Stimulated activated CD4-positive, alpha-beta T cell treated with anti-CD3 and anti-CD28 coated beads, Interleukin-1b, Interleukin-23, amount 100 ng/mL, for 4 hours (primary cell): ENCODE measurements at places on chromosomes 1 and 21.

DNA sequence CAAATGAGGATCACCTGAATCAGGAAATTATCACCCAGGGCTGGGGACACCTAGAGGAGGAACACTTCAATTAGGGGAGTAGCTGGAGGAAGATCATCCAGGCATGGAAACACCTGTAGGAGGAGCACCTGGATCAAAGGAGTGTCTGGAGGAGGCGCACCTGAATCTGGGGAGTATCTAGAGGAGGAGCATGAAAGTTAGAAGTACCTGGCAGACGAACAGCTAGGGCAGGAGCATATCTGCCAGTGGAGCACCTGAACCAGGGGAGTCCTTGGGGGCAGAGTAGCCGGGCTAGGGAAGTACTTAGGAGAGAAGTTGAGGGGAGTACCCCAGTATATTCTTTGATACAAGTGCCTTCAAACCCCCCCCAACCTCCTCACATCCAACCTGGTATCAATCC lies 1.3 kb downstream of the C1orf210 start:
- no peak for DNase-seq

- DNase-seq = no peak
These were observed 27.2 kb downstream of the NUAK2 start for GRCh38 chr1:205294175-205294917.

GRCh38 chr1:109151146-109151990 lies 37.5 kb downstream of the ELAPOR1 start:
- DNase-seq = no peak

GRCh38 chr1:207495801-207496792 lies at the start of gene CR1:
Gene CR1 (plus strand): TSS chr1:207496157. CDS start chr1:207496268, 111 bp downstream.
- DNase-seq = peak; percentile 12

- no peak for DNase-seq
These were observed 19.5 kb downstream of the MAP7D1 start for GRCh38 chr1:36175137-36176095.

DNA sequence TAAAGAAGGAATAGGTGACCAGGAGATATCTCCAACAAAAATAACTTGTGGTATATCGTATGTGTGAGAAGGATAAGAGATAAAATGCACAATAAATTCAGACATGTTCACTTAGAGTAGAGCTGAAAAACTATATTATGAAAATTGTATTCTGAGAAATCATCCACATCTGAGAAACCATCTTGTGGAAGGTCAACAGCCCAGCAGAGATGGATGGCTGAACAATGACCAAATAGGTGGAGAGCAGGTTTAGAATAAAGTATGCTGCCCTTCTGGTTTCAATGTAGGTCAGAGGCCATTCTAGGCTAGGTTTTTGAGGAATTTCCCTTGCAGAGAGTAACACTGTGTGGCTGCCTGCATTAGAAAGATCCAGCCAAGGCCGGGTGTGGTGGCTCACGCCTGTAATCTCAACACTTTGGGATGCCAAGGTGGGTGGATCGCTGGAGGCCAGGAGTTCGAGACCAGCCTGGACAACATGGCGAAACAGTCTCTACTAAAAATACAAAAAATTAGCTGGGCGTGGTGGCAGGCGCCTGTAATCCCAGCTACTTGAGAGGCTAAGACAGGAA lies 8.8 kb upstream of the UAP1 start:
- DNase-seq = no peak

GRCh38 chr1:159646687-159647086 lies 59.1 kb downstream of the APCS start:
- DNase-seq = no peak

GRCh38 chr1:5973771-5974170 lies 18.5 kb downstream of the NPHP4 start:
- no peak for DNase-seq

GRCh38 chr1:153796786-153797659 lies 21.8 kb downstream of the SLC27A3 start:
- peak; percentile 85 for DNase-seq

DNA sequence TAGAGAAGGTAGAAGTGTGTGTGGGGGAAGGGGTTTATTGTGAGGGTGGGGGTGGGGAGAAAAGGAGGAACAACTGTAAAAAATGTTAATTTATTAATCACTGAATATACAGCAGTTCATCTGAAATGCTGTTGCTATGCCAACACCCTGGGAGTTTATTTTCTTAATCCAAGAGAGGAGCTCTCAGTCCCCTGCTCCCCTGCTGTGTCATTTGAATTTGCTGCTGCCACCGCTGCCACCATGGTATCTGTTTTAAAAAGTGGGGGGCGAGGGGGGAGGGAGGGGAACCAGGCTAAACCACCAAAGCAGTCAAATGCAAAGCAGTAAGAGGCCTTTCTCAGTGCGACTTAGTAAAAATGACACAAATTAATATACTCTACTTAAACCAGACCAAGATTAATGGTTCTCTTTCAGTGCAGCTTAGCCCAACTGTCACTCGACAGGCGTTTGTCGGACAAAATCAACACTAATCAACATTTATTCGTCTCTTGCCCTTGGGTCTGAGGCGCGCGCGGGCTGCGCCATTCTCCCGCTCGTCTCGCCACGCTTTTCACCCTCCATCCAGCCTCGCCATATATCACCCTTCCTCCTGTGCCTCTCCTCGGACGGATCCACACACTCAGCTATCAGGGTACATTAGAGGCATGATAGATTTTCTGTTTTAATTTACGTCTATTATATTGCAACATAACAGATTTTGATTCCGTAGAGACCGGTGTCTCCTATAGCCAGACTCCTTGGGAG lies 76.2 kb downstream of the PBX1 start:
- DNase-seq = no peak

DNA sequence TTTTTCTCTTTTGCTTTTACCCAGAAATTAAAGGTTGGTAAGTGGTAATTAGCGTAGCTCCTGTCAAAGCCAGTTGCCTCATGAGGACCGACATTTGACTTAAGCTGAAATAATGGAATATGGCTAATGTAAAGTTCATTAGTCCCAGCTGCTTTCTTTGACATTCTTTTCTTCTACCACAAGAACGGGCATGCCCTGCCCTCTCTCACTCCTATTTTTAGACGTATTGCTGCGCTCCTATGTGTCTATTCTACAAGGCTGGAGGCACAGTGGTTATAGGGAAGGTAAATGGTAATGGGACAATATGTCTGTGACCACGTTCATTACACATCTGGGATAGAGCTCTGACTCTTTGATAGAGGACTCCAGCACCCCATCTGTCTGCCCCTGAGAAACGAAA lies 6.8 kb downstream of the CORT start:
- DNase-seq = no peak
